Left ventricle myocardium superior (tissue), 1 donor: ENCODE measurements at places on chromosomes 3 and 15. TPM values are rescaled to one million over a fixed set of nuclear protein-coding genes. Genes with fewer than 3 reads are reported as not detected.

ACSBG1 gene
- total RNA-seq: 0.05 TPM

CLDN16 gene
- not detected for total RNA-seq

GNAT1 gene
- not detected for total RNA-seq

ADGRG7 gene
- total RNA-seq: not detected

CCR8 gene
- not detected for total RNA-seq

FGF7 gene
- 34.6 TPM for total RNA-seq
